ENCODE measurements at places on chromosomes 12 and 14.

GRCh38 chr14:64303471-64303917, 9.3 kb upstream of the ESR2 start:
- DNase-seq: no peak

- no peak for DNase-seq
These were observed 24.2 kb downstream of the GNPNAT1 start for GRCh38 chr14:52767058-52767833.

DNA sequence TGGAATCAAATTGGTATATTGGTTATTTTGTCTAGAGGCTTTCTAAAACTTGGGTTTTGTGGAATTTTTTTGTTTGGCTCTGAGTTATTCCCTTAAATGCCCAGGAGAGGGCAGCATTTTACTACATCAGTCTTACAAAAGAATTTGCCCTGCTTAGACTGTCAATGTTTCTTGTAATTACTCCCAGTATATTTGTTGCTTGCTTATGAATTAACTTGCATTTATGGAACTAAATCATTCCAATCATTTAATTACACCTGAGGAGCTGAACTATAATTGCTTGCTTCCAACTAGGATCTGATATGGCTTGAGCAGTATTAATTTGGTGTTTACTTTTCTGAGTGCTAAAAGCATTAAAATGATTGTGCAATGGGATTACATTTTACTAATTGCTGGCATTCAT, 48.7 kb downstream of the MIPOL1 start:
- no peak for DNase-seq

GRCh38 chr14:77044783-77045237, 16.3 kb upstream of the IRF2BPL start:
- DNase-seq: no peak

DNA sequence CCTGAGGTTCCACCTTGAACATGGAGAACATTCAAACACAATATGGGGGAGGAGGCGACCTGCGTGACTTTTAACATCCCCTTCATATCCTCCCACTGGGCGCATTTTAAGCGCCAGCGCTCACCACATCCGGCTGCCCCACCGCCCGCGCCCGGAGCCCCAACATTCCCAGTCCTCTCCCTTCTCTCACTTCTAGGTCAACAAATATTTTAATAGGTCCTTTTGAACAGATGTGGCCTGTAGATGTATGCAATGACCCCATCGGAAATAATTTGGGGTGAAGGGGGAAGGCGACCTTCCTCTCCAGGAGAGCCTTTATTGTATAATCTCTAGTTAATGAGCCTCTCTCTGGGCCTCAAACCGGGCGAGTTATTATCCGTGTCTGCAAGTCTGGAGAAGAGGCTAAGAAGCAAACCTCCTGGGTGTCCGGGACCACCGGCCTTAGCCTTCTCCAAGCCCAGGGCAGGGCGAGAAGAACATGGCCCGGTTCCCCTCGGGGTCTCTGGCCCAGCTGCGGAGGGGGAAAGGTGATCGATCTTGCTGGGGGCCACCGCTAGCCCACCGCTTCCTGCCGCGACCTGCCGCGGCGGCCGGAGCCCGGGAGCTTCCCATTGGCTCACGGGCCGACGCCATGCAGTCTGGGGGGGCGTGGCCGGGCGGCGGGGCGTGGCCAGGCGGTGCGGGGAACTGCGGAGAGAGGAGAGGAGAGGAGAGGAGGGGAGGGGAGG, 83.2 kb upstream of the HMGA2 start:
- peak; percentile 30 for DNase-seq

GRCh38 chr12:64666054-64666914, 56.0 kb downstream of the RASSF3 start:
- DNase-seq: no peak

DNA sequence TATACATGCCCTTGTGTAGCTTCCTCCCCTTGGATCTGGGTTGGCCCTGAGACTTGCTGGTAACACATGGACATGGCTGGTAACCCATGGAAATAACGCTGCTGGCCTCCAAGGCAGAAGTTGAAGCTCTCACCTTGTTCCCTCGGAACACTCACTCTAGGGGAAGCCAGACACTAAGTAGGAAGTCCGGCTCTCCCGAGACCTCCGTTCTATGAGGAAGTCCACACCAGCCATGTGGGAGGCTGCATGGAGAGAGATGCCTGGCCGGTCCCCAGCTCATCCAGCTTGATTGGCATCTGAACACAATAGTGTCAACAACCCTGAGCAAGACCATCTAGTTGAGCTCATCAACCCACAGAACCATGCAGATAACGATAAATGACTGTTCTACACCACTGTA, 39.7 kb upstream of the VRK1 start:
- no peak for DNase-seq

GRCh38 chr14:96762650-96763049, 34.5 kb upstream of the VRK1 start:
- DNase-seq: no peak

- no peak for DNase-seq
These were observed 372.2 kb downstream of the EGLN3 start for GRCh38 chr14:33578461-33579216.

- no peak for DNase-seq
These were observed 12.8 kb downstream of the ADCY6 start for GRCh38 chr12:48775991-48776649.

DNA sequence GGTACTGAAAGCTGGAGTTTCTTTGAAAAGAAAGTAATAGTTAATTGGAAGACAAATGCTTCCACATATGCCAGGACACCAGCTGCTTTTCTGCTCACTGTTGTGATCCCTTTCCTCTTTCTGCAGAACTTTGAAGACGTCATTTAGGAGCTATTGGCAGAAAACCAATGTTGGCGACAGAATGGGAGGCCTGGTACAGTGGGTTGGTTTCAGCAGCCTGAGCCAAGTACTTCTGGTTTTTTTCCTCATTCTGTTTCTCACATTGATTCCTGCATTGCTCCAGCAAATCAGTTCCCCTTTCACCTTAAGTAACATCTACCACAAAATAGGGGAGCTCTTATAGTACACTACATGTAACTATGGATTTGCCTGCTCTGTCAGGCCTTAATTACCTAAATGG, 96.9 kb downstream of the FIGNL2 start:
- DNase-seq: no peak

GRCh38 chr14:36519431-36520321, at the start of gene NKX2-1:
NKX2-1 (minus strand) TSS chr14:36520232; CDS start chr14:36520129, 103 bp downstream.
- no peak for DNase-seq

DNA sequence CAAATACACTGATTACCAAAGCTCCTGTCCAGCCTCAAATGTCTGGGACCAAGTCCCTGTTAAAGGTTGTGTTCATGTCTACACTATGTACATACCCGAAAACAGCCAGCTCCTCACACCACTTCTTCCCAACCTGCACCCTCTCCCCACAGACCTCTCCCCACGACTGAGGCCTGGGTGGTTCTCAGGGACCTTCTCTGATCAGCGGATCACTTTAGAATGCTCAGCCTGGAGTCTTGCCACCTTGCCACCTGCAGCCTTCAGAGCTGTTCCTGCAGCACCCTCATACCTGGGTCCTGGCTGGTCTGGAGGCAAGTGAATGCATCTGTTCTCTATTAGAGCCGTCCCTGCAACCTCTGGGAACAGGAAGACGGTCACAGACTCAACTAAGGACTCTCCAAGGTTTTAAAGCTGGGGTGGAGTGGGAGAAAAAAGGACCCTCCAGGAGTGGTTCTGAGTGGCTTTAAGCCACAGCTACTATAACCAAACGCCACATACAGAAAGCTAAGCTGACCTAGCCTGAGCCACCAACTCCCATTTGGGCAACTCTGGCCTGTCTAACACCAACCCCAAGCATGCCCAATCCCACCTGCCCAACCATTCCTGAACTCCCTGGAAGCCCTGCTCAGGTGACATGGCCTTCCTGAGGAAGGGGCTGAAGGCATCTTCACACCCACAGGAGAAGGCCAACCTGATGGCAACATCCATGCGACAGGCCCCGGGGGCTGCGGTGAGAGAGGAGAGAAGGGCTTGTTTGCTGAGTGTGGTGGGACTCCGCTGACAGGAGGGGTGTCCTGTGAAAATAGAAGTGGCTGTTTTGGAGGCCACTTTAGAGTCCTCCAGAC, 8.6 kb downstream of the KRT2 start:
- no peak for DNase-seq

GRCh38 chr14:28305938-28306337, 460.6 kb upstream of the FOXG1 start:
- no peak for DNase-seq

DNA sequence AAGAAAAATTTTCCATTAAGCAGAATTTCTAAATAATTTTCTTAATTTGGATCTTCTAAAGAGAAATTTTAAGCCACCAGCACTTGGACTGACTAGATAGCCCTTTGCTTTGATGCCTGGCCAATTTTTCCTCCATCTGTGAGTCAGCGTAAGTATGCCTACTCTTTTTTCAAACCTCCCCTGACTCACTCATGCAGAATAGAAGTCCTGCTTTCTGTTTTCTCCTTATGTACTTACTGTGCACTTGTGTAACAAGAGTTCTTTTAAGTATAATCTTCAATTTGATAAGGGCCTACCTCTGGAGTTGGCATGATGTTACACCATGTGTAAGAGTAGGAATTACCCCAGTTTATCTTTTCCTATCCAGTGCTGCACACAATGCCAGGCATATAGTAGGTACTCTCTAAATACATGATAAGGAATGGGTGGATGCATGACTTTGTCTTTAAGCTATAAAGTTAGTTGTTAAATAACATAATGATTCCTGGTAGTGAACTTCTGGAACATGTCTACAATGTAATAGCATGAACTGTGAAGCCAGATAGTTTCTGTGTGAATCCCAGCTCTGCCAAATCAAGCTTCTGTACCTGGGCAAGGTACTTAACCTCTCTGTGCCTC, 329.6 kb downstream of the TMTC2 start:
- no peak for DNase-seq

- no peak for DNase-seq
These were observed 178.6 kb downstream of the BCAT1 start for GRCh38 chr12:24770334-24770733.

GRCh38 chr12:64184216-64184615, 37.9 kb downstream of the KICS2 start:
- no peak for DNase-seq

GRCh38 chr14:70047598-70048312, 141.0 kb downstream of the SLC8A3 start:
- no peak for DNase-seq

DNA sequence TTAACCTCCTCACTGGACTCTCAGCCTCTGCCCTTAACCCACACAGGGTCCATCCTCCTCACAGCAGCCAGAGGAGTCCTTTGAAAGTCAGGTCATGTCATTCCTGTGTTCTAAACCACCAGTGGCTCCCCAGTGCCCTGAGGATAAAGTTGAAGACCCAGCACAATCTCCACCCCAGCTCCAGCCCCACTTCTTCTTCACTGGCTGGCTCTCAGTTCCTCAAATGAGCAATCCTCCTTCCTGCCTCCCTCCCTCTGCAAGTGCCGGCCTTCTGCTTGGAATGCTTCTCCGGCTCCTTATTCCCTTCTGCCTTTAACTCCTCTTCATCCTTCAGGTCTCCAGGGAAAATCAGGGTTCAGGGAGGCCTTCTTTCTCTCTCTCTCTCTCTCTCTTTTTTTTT, 32.0 kb upstream of the SPPL3 start:
- DNase-seq: no peak

DNA sequence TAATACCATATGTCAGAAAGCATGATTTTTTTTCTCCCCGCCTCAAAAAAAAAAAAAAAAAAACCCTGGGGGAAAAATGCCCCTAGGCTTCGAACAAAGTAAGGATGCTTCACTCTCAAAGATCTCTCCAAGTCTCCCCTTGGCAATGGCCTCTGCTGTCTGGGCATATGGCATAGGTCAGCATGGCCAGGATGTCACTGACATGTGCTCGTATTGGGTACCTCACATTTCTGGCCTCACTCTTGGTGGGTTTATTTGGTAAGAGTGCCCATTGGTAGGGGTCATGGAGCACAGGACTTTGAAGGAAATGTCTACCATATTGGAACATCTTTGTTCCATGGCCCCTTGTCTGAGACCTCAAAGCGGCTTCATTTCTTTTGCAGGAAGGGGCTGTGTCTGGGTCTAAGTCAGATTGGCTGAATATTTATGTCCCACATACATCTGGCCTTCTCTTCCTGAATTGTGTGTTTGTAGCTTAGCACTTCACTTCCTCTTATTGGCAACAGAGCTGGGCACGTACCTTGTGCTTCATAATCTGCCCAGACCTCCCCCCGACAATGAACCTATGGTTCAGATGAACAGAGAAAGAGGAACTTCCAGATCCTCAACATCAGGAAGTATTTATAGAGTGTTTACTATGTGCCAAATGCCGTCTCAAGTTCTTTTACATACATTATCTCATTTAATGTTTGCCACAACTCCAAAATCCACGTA, 36.3 kb upstream of the OAS1 start:
- DNase-seq: no peak

DNA sequence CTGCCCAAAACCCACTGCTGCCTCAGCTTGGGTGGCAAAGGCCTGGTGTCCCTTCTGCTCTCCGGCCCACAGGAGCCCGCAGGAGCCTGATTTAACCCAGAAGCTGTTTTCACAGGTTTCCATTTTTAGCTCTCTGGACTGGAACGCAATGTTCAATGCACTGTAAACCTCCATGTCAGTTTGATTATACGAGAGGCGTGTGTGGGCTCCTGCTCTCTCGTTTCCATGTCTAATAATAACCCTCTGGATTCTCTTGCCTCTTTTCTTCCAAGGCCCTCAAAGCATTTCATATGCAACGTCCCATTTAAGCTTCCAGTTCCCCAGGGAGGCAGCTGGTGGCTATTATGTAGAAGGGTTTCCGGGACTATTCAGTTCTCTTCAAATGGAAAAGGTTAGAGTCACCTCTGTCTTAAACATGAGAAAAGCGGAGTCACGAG, 161.1 kb downstream of the SUDS3 start:
- DNase-seq: no peak

GRCh38 chr12:104825408-104825807, 132.7 kb downstream of the SLC41A2 start:
- DNase-seq: no peak

- DNase-seq: no peak
These were observed 18.1 kb downstream of the SUSD6 start for GRCh38 chr14:69629225-69630127.

GRCh38 chr12:123971449-123971769, 1.2 kb downstream of the CCDC92 start:
- no peak for DNase-seq

DNA sequence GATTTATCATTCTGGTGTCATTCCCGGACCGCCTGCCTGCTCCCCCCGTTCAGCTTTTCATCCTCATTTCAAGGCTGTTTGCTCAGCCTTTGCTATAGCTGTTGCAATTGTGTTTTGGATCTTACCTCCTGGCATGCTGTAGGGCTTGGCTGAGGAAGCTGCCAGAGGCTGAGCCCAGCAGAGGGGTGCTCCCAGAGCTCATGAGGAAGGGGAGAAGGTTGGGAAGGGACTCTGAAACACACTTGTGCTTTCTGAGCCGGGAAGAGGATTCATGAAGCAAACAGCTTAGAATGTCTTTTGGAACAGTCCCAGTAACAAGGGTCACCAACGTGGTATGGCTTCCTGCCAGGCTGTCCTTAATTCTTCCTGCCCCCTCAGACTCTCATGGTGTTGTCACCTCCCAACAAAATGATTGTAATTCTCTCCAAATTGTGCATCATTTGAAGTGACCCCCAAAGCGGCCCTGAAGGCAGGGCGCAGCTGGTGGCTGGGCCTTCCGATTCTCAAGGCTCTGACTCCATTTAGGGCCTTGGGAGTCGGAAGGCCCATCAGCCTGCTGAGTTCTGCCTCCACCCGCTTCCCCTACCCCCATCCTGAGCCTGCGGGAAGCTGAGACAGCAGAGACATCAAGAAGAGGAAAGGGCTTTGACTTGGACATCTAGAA, 111.9 kb upstream of the ARHGAP5 start:
- no peak for DNase-seq
